Activated CD4-positive, alpha-beta T cell treated with anti-CD3 and anti-CD28 coated beads, Interleukin-10, Interleukin-2, amounts not matched to agents 100 ng/mL and 50 ng/mL, durations not matched to agents 16 hours and 8 hours (primary cell): ENCODE measurements at places on chromosomes 3 and 15.

DNA sequence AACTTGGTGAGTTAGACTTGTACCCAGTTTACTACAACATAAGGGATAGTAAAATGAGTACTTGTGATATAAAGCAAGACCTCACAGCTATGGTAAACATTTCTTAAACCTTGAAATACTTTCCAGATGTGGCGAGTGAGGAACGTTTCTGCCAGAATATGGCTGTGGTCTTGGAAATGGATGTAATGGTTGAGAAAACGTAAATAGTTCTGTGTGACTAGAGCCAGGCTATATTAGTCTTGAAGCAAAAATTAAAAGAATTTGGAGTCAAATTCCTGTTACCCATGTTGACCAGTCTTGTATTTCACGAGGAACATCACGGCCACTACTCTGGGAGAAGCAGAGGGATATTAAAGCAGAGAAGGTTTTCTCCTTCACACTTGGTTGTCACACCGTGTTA is 15.3 kb downstream of the OR4F15 start:
- DNase-seq = no peak

- DNase-seq = no peak
Measured at GRCh38 chr15:64558460-64559179, 98.2 kb downstream of the ZNF609 start.

GRCh38 chr3:11535243-11535960 is 108.3 kb downstream of the VGLL4 start:
- DNase-seq = no peak

- no peak for DNase-seq
Measured at GRCh38 chr15:89141885-89142284, 53.6 kb downstream of the ABHD2 start.

- DNase-seq = no peak
Measured at GRCh38 chr3:30605005-30605404, 1.4 kb upstream of the TGFBR2 start.

DNA sequence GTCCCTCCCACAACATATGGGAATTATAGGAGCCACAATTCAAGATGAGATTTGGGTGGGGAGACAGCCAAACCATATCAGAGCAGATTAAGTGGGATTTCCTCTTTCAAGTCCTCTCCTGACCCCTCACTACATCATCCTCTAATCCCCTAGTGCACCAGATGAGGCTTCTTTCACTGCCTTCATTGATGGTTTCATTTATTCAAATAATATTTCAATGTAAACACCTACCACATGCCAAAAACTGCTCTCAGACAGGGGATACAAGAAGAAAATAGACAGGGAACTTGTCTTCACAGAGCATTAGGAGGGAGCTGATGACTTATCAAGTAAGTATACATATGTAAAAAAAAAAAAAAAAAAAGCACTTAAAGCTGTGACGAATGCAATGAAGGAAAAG is 180.2 kb downstream of the NTRK3 start:
- DNase-seq = no peak

GRCh38 chr3:45535665-45536064 is 58.9 kb upstream of the LIMD1 start:
- DNase-seq = no peak

DNA sequence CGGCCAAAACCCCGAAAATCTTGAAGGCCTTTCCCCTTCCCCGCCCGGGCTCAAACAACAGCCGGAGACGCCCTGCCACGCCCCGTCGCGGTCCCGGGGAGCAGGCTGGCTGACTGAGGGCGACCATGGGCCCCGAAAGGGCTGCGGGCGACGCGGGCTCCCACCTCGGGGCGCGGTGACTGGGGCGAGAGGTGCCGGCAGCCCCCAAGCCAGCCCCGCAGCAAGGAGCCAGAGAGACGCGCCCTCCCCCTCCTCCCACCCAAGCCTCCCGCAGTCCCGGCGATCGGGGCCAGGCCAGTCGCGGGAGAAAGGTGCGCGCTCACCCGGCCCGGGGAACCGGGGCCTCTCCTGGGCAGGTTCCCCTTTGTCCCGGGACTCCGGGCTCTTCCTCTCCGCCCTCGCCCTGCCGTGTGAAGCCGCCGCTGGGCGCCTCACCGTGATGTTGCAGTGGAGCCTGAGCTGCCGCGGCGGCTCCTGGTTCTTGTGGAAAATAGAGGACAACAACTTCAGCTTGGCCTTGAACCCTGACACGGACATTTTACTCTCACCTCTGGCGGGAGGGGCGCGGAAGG is 30.6 kb upstream of the ZSCAN2 start:
- DNase-seq = peak; percentile 55

DNA sequence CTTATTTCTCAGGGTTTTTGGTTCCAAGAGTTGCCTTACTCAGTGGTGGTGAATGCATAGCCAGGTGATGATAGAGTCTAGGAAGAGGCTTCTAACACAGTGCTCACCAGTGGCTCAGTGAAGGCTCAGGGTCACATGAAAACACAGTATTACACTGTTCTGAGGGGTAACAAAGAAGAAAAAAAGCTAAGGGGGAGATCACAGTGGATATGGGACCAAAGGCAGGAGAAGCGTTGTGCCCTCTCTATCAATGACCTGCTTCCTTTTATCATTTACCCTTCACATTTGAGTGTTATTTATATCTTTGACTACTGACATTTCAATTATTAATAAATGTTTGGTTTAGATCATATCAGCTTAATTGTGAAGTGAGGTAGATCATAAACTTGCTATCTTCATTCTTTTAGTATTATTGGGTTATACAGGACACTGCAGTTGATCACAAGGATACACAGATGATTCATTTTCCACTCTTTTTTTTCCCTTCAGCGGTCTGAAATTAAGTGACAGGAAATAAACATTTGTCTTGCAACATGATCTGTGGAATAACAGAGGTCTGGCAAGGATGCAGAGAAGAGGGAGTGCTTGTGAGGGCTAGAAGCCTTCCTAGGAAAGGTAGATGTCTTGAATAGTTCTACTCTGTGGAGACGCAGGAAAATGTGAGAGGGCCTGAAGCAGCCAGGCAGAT is 171.7 kb downstream of the C3orf38 start:
- DNase-seq = no peak

DNA sequence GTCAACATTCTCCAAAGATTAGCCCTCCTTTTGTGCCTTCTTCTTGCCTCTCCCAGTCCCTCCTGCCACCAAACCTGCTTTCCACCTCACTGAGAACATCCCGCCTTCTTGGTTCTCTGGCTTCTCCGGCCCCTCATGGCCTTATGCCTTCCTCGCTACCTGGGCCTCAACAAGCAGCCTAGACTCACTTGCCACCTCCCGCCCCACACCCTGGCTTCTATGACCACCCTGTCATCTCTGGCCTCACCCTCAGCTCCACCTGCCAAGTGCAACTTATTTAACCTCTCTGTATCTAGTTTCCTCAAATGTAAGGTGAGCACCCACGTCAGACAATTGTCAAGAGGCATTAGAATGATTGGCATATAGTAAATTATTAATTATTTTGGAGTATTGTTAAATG is 68.8 kb upstream of the MEX3B start:
- no peak for DNase-seq

- no peak for DNase-seq
Measured at GRCh38 chr3:122986693-122987179, 40.8 kb downstream of the SEMA5B start.

DNA sequence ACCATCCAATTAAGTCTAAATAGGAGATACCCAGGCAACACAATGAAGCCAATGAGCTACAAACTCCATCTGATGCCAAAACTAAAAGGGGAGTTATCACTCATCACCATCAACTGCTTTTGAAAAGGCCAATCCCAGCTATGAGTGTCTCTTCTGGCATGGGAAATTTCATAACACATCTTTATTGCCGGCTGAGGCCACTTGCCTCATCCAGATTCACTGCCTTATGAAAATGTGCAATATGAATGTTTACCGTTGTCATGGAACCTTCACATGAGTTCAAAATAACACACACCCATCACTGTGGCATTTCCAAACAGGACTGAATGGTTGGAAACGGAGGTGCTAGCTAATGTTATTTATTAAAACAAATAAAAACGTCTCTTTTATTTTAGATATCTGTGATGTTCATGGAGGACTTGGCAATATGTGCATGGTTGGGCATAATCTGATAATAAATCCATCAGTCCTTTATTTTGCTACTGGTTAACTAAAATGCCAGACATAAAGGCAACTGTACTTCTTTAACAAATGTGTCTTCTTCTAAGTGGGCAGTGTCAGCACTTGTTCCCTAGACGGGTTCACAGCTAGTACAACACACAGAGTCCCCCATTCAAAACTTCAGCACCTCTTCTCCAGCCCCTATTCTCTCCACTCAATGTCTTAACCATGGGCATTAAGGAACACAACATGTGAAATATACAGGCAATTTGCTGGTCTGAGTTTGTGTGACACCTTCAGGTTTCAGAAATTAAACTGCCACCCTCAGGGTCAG is 143.9 kb downstream of the MAGI1 start:
- no peak for DNase-seq

GRCh38 chr15:67897646-67898339 is 57.9 kb upstream of the RNU6-1 start:
- DNase-seq = no peak

GRCh38 chr3:150073031-150073430 is 102.3 kb upstream of the PFN2 start:
- DNase-seq = no peak

- DNase-seq = no peak
Measured at GRCh38 chr3:38636464-38636863, 13.0 kb downstream of the SCN5A start.

DNA sequence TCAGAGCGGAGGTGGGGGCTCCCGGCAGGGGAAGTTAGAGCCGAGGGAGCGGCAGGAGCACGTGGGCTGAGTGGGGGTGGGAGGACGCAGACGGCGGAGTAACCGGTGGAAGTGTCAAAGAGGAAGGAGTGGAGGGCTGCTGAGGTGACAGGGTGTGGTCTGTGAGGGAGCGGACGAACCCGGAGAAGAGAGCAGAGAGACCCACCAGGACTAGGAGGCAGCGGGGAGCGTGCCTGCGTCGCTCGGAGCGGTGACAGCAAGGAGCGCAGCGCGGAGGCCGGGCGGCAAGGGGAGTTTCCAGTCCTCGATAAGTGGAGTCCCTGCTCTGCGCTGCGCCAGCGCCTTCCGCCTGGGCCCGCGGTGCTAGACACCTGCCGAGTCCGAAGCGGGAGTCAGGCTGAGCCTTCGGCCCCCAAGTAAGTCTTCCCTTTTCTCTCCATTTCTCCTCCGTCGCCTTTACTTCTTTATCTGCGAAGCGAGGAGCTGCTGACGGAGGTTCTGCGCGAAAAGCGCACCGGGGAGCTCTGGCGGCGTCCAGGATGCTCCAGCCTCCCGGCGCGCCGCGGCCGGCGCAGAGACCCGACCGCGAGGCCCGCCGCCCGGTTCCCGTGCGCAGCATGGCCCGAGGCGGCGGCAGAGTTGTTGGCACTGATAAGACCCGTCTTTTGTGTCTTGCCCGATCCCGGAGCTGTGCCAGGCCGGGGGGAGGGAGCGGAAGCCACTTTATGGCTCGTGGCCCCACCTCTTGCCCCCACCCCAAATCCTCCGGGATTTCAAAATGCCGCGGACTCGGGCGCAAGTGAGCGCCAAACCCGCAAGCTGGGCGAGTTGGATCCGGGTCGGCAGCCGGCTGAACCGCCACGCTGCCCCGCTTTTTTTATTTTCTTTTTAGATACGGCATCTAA is 533.0 kb upstream of the SEMA6D start:
- peak; percentile 16 for DNase-seq

DNA sequence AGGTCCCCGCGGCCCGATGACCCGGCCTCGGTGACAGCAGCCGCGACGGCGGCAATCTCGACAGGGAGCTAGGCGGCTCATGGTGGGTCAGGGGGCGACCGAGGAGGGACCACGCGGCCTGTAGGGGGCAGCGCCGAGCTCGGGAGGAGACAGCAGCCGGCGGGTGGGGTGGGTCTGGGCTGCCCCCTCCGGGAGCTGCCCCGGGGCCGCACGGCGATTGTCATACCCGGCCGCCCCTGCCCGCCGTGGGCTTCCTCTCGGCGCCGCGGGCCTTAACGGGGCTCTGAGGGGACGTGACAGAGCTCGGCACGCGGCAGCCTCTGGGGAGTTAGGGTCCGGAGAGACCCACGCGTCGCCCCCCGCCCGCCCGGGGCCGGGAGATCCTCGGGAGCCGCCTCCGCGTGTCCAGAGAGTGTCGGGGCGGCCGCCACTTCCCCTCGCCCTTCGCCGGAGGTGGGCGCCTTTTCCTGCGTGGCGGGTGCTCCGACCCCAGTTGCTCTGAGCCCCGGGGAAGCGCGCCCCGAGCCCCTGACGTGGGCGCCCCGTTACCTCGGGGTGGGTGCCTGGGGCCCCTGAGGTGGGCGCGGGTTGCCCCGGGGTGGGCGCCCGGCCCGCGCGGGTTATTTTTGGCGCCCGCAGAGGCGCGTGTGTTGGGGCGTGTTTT is 539 bp upstream of the PLCL2 start:
- DNase-seq = peak; percentile 79

- DNase-seq = no peak
Measured at GRCh38 chr3:707041-707440, 385.8 kb upstream of the CNTN6 start.

DNA sequence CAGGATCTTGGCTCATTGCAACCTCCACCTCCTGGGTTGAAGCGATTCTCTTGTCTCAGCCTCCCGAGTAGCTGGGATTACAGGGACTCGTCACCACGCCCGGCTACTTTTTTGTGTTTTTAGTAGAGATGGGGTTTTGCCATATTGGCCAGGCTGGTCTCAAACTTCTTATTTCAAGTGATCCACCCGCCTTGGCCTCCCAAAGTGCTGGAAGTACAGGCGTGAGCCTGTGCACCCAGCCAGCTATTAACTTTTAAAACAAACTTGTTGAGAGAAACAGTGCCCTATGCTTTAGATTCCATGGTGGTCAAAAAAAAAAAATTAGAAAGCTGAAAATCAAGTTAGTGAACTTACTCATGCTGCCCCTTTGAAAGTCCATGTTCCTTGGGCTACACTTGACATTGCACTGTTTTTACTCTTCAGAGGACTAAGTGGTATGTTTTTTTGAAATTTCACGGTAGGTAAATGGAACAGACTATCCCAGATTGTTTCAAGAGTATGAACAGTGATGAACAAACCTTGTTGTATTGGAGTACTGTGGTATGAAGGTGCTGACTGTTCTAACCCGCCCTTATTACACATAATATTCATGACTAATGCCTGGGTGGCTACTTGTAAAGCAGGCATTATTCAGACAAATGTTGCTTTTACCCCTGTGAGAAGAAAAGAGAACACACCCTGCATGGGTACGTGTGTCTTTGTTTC is 206.9 kb downstream of the KLHL25 start:
- no peak for DNase-seq

GRCh38 chr15:42413920-42414319 is 54.6 kb downstream of the CAPN3 start:
- DNase-seq = no peak

DNA sequence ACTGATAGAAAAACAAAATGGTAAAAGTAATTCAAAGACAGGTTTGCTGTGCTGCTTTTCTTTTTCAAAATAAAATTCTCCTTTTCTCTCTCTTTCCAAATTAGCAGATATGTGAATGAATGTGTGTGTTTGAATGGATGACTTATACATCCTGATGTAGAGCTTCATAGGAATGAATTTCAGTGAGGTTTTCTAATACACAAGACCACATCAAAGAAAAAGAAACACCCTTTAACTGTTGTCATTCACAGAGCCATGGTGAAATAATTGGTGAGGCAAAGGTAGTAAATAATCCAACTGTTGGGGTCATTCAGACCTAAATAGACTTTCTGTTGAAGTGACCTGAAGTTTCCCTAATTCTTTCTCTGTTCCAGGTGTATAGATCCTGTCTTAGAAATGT is 139.1 kb upstream of the ZPLD1 start:
- DNase-seq = no peak
